Ascending aorta (tissue), 2 donors: ENCODE measurements at places on chromosomes 4 and X.

GRCh38 chrX:128676651-128677050 is 624.4 kb upstream of the ACTRT1 start:
- no peak for DNase-seq

- DNase-seq: no peak
Measured at GRCh38 chr4:94765174-94765573, 7.4 kb downstream of the BMPR1B start.

DNA sequence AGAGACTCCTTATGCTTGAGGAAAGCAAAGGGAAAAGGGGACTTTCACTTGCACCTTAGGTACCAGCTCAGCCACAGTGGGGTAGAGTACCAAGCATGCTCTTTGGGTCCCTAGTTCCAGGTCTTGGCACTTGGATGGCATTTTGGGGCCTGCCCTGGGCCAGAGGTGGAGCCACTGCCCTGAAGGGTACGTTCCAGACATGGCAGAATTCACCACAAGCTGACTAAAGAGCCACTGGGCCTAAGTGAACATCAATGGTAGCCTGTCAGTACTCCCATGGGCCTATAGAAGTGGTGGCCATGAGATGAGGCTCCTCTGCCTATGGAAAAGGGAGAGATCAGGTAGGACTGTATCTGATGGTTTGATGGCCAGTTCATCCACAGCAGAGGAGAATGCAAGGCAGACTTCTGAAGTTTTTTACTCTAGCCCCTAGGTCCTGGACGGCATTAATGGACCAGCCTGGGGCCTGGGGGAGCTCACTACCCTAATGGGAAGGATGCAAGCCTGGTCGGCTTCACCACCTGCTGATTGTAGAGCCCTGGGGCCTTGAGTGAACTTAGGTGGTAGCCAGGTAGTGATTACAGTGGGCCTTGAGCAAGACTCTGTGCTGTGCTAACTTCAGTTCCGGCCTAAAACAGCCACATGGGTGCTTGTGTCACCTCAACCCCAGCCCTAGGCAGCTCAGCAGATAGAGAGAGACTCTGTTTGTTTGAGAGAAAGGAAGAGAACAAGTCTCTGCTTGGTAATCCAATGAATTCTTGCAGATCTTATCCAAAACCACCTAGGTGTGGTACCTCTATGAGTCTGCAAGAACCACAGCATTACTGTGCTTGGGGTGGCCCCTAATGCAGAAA is 19.8 kb upstream of the HSFX4 start:
- DNase-seq: no peak

- no peak for DNase-seq
Measured at GRCh38 chr4:26812049-26812714, 48.5 kb upstream of the STIM2 start.

DNA sequence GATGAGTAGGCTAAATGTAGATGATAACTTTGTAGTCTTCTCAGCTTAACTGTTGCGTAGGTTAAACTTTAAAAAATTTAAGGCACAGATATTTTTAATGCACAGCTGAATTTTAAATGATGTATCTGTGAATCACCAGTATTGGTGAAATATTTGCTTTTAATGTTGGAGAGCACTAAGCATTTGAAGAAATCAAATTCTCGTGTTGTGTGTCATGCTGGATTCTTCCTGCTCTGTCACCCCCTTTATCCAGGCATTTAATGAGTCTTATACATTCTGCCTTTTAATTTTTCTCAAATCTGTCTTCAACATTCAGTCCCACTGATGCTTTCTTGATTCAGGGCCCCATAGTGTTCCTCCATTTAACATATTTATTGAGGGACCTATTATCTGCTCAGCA is 76.7 kb downstream of the SLC4A4 start:
- no peak for DNase-seq

- no peak for DNase-seq
Measured at GRCh38 chr4:23999714-24000469, 110.0 kb upstream of the PPARGC1A start.

GRCh38 chr4:3358656-3359055 is 65.8 kb downstream of the RGS12 start:
- DNase-seq: no peak

DNA sequence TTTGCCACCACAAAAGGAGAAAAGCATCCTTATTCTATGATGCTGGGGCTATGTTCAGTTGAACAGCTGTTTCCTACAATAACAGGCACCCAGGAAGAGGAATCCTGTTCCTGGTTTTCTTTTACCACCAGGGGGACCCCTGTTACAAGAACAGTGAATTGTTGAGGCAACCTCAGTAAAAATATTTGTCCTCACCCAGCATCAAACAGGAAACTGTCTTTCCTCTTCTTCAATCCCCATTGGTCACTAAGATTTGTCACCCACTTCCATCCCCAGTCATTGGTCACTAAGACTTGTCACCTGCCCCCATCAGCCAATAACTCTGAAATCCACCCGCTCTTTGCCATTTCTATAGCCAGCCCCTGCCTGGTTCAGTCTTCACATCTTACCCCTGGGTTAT is 143.5 kb upstream of the GALNT7 start:
- peak; percentile 71 for DNase-seq

- DNase-seq: no peak
Measured at GRCh38 chr4:105965183-105965800, 70.0 kb downstream of the NPNT start.

- no peak for DNase-seq
Measured at GRCh38 chrX:24184018-24184417, 34.5 kb downstream of the ZFX start.

DNA sequence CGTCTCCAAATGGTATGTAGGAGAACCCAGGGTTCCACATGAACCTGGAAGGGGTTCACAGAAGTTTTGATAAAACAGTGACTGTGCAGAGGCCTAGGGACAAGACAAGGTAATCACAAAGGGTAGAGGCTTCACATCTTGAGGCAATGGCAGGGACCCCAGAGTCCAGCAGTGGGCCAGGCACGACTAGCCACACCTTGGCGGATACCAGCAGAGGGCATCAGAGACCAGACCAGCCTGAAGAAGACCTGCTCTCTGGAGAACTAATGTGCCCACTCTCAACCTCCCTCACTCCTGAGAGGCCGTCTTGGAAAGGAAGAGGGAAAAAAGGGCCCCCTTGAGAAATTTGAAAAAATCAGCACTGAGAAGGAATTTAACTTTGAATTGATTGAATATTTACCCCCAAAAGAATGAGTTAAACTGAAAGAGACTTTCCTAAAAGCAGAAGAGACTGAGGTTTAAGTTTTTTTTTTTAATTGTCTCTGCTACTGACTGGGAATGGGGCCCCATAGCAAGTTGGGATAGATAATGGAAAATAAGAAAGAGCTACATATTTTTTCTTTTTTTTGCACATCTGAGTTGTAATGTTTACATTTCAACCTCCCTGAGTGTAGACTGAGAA is 243.8 kb upstream of the JADE1 start:
- no peak for DNase-seq

GRCh38 chr4:153971899-153972298 is 183.0 kb upstream of the SFRP2 start:
- no peak for DNase-seq

GRCh38 chr4:40204507-40205258 is 7.9 kb downstream of the RHOH start:
- DNase-seq: no peak

DNA sequence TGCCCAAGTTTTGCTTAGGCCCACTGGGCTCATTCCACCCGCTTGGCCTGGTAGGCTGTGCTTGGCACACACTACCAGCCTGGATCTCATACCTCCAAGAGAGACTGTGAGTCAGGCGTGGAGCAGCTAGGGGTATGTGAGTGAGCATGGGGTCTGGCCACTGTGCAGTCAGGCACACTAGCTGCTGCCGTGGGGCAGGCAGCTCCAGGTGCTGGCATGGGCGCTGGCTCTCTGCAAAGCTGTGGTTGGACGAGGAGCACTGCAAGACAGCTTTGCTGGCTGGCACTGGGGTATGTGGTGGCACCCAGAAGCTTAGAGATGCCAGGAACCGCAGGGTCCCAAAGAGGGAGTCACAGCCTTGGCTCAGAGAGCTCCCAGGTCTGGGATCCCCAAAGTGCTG is 377.8 kb downstream of the KCTD8 start:
- no peak for DNase-seq

GRCh38 chr4:8376361-8377102 is 64.0 kb downstream of the ACOX3 start:
- no peak for DNase-seq

DNA sequence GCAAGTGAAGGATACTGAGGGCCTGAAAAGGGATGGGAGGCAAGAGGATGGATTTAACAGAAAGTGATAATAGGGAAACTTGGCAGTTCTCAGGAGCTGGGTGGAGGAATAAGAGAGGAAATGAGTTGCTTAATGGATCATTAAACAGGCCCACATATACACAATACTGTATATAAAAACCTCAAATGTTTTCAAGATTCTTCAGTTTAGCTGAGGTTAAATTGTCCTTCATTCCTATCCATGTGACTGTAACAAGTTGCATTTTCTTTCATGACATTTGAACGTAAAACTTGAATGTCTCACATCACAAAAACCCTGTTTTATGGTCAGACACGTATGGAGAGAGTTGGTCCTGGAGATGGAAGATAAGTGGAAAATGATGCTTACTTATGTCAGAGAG is 76.5 kb upstream of the PLAC8 start:
- DNase-seq: no peak

DNA sequence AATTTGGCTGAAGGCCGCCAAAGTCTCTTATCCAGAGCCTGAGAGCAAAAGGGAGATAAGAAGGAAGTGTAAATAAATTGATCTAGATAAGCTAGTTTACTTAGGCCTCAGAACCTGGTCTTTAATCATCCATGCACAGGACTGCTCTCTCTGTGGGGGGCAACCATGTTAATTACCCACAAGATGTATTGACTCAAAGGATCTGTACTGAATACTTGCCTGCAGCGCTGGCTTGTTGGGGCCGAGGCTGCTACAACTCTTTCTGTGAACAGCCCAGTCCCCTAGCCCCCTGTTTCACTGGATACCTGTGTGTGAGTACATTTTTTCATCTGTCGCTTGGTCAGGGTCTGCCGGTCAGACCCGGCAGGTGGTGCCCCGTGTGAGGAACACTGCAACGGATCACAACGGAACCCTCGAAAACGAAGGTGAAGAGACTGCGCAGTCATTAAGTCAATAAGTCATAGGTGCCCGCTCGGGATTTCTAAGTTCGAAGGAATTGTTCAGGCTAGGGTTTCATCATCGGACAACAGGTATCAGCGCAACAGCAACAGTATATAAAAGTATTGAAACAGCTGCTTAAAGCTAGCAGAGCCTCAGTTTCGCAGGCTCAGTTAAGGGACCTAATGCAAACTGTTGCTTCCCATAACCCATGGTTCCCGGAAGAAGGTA is 8.3 kb downstream of the MAGEA11 start:
- DNase-seq: no peak

DNA sequence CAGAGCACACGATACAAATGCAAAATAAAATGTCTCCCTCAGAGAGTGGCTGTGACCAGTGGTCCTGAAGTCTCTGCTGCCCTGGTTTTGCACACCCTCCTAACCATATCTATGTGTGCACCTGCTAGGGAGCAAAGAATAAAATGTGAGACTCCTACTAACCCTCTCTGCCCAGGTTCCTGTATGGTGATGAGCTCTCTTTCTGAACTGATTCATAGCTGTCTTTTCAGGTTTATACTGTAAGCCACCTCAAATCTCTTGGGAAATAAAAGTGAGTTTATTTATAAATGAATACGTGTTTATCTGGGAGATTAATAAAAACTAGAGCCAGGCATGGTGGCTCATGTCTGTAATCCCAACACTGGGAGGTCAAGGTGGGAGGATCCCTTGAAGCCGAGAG is 126.0 kb upstream of the RBPJ start:
- DNase-seq: no peak

- DNase-seq: no peak
Measured at GRCh38 chr4:37795581-37796195, 30.8 kb upstream of the PGM2 start.

DNA sequence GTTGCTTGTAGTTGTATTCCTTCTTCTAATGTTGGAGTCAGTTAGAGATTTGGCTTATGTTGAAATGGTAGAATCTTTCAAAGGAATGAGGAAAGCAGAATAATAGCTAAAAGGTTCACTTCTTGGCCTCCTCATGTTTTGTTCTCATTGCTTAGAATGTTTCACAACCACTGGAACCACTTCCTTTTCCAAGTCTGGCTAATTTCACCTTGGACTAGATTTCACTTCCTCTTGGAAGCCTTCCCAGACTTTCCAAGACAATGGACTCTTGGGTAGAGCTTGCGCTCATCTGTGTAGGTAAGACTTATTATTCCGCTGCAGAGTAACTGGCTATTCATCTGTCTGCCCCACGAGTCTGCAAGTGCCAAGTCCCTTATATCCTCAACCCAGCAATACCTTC is 8.3 kb downstream of the SPATA18 start:
- DNase-seq: no peak

DNA sequence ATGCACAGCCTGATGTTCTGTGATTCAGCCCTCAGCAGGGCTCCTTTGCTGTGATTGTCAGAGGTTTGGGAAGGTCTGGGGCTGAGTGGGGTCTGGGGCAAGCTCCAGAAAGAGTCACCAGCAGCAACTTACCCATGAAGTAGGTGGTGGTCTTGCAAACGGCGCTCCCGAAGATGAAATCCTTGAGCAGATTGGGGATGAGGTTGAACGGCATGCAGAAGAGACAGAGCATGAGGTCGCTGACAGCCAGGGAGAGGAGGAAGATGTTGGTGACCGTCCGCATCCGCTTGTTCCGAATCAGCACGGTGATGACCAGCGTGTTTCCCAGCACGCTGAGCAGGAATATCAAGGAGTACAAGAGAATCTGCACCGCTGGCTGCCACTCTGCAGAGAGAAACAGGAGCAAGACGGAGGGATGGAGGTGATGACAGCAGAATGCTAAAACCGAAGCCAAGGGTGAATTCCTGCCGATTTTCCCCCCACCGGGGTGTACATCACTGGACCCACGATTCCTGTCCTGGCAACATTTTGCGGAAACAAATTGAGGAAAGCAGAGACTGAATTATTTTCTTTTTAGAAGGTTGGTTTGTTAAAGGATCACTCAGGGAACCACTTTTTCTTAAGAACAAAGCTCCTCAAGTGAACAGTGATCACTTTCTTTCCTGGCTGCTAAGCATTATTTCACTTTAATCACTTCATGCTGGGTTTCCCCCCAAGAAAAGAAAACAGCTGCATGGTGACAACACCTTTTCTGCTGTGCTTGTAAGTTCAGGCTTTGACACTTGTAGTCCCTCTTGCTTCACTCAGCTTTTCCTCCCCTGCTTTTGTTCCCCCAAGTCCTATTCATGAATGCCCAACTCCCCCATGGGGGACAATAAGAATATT is 941 bp downstream of the CCKAR start:
- DNase-seq: no peak

DNA sequence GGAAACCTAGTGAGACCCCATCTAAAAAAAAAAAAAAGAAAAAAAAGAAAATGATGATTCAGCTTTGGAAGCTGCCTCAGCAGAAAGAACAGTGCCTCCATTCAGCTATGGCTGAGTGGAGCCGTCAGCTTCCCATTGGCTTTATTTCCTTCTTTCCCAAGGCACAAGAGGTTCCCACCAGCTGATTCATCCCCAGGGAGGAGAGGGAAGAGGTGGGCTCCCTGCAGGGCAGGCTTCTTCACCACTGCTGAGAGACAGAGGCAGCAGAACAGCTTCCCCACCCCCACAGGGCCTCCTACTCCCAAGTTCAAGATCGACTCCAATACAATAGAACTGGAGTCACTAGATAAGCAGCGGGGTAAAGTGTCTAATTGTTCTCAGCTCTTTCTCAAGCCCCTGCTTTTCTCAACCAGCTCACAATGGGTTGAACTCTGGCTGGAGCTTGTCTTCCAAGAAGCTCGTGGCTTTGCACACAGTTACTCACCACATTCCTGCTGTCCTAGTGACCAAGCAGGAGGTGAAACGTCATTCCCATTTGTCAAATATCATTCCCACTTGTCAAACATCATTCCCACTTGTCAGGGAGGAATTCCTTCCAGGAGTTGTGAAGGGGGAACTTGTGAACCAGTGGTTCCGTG is 47.8 kb downstream of the FHDC1 start:
- DNase-seq: no peak

GRCh38 chrX:8306291-8306925 is 135.3 kb upstream of the VCX2 start:
- DNase-seq: no peak
